ENCODE measurements at places on chromosomes 7 and 10.

GRCh38 chr7:44564606-44565005 is 9.1 kb downstream of the DDX56 start:
- DNase-seq, result no peak

DNA sequence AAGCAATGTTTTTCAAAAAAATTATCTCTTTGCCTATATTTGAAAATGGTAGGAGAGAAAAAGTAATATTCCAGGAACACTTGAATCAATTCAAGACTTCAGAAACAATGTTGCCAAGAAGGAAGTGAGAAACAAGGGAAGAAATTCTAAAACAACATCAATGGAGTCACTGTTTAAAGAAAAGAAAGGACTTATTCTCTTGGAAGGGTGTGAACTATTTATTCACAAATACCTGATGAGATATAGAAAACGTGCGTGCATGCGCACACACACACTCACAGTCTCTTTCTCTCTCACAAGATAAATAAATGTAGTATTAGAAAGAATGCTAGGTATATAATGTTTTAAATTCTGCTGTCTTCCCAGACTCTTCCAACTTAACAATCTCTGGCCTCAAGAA is 117.2 kb upstream of the FAM133B start:
- no peak for DNase-seq

DNA sequence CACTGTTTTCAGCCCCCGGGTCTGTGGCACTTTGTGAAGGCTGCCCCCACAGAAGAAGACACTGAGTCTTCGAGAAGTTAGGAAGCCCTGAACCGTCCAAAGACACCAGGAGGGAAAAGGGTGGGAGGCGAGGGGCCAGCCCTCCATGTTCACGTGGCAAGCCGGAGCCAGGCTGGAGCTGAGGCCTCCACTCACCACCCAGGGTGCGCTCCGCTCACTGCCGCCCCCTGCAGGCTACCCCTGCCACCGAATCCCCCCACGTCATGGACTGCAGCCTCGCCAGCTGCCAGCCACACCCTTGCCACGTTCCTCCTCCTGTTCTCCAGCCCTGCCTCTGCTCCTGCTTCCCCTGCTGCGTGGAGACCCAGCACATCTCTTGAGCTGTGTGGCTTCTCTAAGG is 59.0 kb upstream of the EN2 start:
- no peak for DNase-seq

DNA sequence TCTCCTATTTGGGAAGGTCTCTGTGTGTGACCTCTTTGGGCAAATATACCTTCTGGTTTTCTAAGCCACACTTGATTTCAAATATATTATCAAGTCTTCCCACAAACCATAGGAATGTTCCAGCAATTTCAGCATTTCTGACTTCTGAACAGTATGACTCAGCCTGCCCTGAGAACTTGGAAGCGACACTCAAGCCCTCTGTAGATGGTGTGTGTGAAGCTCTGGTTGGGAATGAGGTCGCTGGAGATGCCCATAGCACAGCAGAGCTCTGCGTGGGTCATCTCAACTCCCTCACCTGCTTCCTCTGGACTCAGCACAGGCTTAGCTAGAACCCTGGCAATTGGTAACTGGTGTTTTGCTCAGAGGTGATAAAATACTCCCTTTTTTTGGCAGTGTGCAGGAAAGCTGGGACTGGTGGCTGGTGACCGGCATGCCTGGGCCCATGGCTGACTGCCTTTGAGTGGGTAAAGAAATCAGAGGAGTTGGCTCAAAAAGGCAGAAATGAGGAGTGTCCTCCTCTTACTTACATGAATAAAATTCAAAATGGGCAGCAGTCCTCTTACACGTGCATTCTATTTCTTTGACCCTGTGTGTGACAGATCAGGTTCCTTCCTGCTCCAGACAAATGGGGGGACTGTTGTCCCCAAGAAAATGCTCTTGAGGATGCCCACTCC is 87.5 kb upstream of the NRP1 start:
- no peak for DNase-seq

DNA sequence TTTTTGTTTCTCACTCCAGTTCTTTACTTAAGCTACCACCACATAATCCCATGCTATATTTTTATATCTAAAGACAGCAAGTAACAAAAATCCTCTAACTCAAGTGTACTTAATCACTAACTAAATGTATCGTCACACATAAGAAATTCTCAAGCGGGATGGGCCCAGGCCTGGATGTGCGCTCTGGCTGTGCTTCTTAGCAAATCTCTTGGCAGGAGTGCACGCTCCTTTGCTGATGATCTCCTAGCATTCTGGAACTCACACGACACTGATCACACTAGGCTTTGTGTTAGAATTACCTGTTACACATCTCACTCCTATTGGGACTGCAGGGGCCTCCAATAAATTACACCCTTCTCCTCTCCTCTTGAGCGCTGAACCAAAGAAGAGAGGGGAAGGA is 46.7 kb upstream of the CALD1 start:
- DNase-seq, result no peak

GRCh38 chr7:18694484-18694883 is 198.9 kb downstream of the HDAC9 start:
- no peak for DNase-seq

- DNase-seq, result no peak
Observed at GRCh38 chr10:26743841-26744240, 46.3 kb downstream of the PDSS1 start.

- DNase-seq, result no peak
Observed at GRCh38 chr7:41508755-41509154, 194.1 kb downstream of the INHBA start.

DNA sequence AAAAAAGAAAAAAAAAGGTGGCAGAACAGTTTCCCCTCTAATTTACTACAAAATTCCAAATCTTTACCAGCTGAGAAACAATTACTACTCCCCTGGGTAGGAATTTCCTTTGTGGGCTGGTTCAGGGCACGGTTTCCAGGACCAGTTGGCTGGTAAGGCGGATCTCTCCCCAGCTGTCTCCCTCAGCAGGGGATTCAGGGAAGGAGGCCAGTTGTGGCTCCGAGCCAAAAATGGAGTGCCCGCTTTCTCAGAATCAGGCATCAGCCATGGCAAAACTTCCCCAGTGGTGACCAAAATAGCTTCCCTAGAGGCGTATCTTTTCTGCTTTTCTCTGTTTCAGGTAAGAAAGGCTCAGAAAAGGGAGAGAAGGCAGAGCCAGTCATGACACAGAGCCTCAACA is 91.2 kb downstream of the ZNF22 start:
- DNase-seq, result no peak

- peak; percentile 82 for DNase-seq
Observed at GRCh38 chr7:91835826-91836368, 44.6 kb downstream of the MTERF1 start.

DNA sequence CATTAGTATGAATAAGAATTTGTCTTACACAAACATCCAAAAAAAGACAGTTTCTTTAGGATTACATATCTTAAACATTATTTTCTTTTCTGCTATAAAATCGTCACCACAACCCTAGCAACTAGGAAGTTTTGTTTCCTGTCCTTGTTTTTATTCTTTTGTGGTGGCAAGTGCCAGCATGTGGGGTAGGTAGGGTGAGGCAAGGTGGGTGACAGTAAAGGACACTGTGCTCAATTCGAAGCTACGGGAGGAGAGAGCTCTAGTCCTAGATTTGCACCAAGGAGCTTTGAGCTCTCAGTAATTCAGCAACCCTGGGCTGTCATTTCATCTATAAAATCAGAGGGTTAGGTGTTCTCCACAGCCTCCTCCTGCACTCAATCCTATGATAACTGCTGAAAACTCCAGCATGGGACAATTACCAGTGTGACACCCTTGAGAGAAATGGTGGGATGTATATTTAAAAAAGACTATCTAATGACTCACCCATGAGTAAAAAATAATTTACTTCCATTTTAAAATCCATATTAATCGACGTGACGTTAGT is 187.1 kb downstream of the FAM107B start:
- DNase-seq, result no peak

GRCh38 chr7:16278167-16278787 is 143.1 kb downstream of the CRPPA start:
- DNase-seq, result no peak

- peak; percentile 37 for DNase-seq
Observed at GRCh38 chr7:152313831-152314604, 121.8 kb downstream of the KMT2C start.

All from HAP-1 (cell line).